ENCODE measurements at places on chromosomes 4 and X.

GRCh38 chrX:42837101-42837726 is 59.3 kb upstream of the PPP1R2C start:
- no peak for DNase-seq

DNA sequence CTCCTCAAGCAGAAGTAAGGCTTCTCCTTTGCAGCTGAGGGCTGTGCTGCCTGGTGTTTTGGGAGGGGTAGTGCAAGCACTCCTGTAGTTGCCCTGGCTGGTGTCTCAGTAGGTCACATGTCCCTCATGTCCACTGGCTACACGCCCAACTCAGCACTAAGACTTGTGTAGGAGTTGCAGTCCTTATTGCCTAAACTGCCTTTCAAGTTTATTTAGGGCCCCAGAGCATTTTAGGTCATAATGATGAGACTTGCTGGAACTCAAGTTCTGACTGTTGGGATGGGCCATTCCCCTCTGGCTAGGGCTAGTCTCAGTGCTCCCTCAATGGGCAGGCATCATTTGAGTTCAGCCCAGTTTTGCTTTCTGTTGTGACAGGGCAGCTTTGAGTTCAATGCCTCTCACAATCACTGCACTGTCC is 44.1 kb downstream of the PPM1K start:
- DNase-seq = no peak

DNA sequence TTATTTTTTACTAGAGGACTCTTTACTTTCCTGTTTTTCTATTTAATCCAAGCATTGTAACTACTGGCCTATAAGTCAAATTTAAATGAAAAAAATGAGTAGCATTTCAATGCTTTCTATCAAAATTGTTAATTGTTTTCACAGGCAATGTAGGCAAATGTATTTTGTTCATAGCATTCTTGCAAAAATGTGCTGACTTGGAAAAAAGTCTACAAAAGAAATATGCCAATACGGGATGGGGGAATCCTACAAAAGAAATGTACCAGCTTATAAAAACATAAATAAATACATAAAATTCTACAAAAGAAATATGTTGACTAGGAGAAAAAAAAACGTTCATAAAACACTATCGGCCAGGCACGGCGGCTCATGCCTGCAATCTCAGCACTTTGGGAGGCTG is 14.9 kb upstream of the S100G start:
- no peak for DNase-seq

DNA sequence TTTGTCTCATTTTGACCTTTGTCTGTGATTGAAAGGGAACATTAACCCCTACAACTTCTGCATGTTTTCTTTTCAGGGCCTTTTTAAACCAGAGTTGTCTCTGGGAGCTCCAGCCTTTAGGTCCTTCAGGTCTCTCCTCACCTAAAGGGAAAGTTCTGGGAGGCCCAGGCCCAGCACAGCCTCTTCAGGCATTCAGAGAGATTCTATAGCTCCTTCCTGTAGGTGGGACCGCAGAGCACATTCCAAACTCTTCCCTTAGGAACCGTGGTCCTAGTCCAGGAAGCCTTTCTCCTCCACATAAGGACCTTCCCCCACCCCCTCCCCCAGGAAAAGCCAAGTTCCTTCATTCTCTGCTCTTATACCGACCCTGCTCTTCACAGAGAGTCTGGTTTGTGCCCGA is 14.9 kb downstream of the NKX6-1 start:
- no peak for DNase-seq

GRCh38 chrX:40047485-40047884 is 50.3 kb downstream of the BCOR start:
- DNase-seq = no peak

GRCh38 chr4:13539619-13540445 is 4.5 kb downstream of the NKX3-2 start:
- DNase-seq = no peak

- DNase-seq = no peak
Observed at GRCh38 chr4:32191961-32192360, 1471.8 kb downstream of the PCDH7 start.

DNA sequence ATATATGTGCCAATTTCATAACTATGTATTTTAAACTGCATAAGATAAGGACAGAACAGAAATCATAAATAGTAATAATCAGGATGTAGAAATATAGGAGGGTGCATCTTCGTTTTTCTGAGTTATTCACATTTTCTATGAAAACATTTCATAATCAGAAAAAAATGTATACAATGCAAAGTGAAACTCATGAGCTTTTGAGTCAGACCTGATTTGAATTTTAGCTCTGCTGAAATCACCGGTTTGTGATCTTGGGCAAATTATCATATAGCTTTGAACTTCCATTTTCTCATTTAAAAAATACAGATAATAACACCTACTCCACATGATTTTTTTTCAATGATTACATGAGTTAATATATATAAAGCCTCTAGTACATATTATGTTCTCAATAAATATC is 106.9 kb downstream of the KDR start:
- no peak for DNase-seq

GRCh38 chr4:126046081-126046614 is 731.4 kb downstream of the FAT4 start:
- DNase-seq = no peak

- no peak for DNase-seq
Observed at GRCh38 chr4:52926196-52926974, 64.3 kb downstream of the RASL11B start.

- no peak for DNase-seq
Observed at GRCh38 chrX:16807976-16808542, 21.8 kb downstream of the TXLNG start.
